Putamen (tissue), 1 donor: ENCODE measurements at places on chromosomes 1 and 21.

- DNase-seq: no peak
These were observed 61.0 kb upstream of the ADARB1 start for GRCh38 chr21:45013260-45013841.

DNA sequence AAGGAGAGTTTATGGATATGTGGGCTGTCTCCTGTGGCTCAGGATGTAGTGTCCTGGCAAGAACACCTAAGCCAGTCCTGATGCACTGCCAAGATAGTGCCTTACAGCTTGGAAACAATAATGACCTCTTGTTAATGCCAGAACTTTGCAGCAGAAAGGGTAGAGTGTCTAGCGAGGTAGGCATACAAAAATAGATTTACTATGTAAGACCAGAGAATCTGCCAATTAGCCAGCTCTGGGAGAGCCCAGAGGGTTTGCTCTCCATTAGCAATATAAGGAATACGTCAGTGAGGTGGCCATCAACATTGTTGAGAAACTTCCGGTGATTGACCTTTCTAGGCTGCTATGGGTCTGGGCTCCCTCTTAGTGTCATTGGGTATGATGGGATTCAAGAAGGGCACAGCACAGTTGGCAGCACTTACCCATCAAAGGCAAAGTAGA, 178.5 kb upstream of the GALNT2 start:
- DNase-seq: no peak

GRCh38 chr1:56064705-56065104, 514.7 kb downstream of the PLPP3 start:
- DNase-seq: no peak

- no peak for DNase-seq
These were observed 255.1 kb downstream of the SDCCAG8 start for GRCh38 chr1:243510928-243511327.

- DNase-seq: no peak
These were observed 21.0 kb downstream of the S100A10 start for GRCh38 chr1:151972542-151973248.
